GM03348 (cell line): ENCODE measurements at places on chromosomes 5 and 9.
A peak's percentile ranks its signal among the peaks of the same experiment; 100 is the strongest.

DNA sequence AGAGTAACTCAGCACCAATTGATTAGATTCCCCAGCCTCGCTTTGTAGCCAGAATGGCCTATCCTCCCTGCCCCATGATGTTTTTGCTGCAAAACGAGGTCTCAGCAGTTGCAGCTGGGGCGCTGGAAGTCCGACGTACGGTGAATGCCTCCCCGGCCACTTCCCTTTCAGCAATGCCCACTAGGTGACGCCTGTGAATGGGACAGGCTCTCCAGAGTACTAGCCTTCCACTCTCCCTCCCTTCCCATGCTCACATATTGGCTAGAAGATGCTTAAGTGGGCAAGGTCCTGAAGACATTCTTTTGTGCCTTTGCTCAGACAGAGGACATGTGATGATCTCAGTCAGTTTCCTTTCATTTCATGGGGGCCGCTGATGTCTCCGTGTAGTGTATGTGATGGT, 50.8 kb downstream of the DMRT2 start:
- DNase-seq, result peak; percentile 54

DNA sequence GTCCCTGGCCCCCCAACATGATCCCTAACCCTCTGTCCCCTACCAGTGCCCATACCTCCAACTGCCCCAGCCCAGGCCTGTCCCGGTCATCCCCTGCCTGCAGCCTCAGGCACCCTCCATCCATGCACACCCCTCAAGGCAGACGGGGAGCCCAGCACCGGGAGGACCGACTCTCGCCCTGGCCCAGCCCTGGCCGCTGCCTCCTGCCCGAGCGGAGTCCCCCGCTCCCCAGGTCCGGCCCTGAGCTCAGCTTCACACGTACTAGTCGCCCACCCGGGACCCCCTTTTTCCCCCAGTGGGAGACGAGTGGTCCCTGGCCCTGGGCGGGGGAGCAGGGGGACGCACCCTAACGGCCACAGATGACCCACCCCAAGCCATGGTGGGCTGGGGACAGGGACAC, 49.0 kb upstream of the UBAC1 start:
- no peak for DNase-seq

DNA sequence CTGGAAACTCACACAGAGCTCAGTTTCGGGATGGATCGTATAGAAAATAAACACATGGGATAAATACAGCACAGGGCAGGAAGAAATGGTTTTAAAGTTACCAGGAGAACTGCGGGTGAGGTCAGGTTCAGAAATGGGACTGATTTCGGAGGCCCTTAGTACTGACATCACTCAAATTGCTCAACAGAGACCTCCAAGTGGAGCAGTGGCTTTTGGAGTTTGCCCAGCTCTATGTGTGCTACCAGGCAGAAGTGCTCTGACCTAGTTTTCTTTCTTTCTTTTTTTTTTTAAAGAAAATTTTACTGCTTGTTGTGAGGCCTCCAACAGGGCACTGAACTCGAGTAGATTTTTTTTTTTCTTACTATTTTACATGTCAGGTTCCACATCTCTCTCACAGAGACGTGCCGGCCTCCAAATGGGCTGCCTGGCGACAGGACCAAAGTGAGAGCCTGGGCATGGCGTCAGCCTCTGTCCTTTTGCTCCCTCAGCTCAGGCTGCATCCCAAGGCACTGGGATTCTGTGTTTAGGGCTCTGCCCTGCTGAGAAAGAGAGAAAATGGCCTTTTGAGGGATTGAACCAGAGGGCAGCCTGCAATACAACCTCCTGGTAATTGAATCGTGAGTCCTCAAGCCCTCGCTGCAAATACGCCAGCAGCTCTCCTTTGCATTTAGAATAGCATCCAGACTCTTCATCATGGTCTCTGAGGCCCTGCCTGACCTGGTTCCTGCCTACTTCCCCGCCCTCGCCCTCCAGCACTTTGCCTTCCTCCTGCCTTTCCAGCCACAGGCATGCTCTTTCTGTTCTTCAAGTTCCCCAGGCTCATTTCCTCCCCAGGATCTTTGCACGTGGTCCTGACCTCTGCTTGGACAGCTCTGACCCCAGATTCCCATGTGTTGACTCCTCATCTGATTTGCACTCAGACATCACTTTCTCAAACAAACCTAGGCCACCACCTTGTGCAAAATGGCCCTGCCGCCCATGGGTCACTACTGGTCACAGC, 173.5 kb downstream of the FGF1 start:
- peak; percentile 27 for DNase-seq

- DNase-seq, result peak; percentile 27
These were observed 56.1 kb downstream of the ITGA2 start for GRCh38 chr5:53045263-53045662.

GRCh38 chr5:142120247-142120935, 11.8 kb downstream of the NDFIP1 start:
- no peak for DNase-seq

DNA sequence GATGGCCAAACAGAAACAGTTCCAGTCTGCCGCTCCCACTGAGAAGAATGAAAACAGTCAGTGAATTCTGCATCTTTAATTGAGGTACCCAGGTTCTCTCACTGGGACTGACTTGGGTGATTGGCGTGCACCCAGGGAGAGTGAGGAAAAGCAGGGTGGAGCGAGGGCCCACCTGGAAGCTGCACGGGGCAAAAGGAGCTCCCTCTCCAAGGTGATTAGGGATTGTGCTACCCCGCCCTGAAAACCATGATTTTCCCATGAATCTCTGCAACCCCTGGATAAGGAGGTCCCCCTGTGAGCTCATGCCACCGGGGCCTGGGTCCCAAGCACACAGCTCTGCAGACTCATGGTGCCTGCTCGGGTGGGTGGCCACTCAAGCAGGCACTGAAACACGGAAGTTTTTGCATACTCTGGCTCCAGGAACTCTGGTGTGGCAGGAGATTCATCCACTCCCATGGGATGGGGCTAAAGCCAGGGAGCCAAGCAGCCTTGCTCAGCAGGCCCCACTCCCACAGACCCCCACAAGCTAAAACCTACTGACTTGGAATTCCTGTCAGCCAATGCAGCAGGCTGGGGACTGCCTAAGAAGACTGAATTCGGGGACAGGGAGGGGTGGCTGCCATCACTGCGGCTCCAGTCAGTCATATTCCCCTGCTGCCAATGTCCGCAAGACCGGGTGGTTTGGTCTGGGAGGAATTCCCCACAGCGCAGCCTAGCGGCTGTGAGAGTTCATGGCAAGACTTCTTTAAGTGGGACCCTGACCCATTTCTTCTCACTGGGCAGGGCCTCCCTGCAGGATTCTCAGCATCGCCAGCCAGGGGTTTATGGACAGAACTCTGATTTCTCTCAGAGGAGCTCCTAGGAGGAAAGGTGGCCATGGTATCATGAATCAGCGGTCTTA, 652.2 kb upstream of the RGMB start:
- no peak for DNase-seq

GRCh38 chr5:170821257-170821800, 37.8 kb downstream of the GABRP start:
- DNase-seq, result no peak

GRCh38 chr5:98700730-98701129, 72.7 kb upstream of the RGMB start:
- no peak for DNase-seq

GRCh38 chr5:178557416-178557815, 32.8 kb downstream of the COL23A1 start:
- no peak for DNase-seq

DNA sequence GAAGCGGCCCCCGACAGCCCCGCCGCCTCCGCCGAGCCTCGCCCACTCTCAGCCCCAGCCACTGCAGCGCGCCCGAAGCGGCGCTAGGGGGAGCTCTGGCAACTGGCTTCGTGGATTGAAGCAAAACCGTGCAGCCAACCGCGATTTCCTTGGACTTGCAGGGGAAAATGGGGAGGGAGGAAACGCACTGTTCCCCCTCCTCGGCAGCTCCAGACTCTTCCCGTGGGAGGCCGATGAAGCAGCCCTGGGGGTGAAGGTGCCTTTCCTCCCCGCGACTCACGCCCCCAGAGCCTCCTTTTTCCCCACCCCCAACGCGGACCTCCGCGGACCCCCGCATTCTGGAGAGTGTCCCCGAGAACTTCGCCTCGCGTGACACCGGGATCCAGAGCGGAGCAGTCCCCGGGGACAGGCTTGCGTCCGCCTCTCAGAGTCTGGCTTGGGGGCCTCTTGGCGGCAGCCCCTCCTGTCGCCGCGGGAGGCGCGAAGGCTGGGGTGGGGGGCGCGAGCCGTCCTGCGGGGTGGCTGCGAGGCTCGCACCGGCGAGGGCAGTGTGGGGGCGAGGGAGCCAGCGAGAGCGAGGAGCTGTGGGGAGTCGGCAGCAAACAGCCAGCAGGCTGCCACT, 3.8 kb downstream of the IER5L start:
- DNase-seq, result peak; percentile 90

DNA sequence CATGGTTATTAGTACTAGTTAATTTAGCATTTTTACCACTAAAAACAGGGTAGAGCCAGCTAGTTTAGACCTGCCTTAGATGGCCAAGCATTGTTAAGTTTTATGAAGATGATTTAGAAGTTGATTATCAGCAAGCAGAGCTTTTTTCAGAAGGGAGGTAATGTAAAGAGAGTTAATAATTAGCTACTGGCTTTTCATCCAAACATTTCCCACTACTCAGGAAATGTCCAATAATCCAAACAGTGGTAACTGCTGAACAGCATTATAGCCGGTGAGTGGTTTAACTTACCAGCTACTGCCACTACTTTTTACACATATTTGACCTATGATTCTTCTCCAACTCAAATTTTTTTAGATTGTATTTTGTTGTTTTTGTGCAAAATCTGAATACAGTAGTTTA, 1.7 kb downstream of the ITGA1 start:
- no peak for DNase-seq

- DNase-seq, result no peak
These were observed 100.9 kb upstream of the SEMA6A start for GRCh38 chr5:116675626-116675910.

DNA sequence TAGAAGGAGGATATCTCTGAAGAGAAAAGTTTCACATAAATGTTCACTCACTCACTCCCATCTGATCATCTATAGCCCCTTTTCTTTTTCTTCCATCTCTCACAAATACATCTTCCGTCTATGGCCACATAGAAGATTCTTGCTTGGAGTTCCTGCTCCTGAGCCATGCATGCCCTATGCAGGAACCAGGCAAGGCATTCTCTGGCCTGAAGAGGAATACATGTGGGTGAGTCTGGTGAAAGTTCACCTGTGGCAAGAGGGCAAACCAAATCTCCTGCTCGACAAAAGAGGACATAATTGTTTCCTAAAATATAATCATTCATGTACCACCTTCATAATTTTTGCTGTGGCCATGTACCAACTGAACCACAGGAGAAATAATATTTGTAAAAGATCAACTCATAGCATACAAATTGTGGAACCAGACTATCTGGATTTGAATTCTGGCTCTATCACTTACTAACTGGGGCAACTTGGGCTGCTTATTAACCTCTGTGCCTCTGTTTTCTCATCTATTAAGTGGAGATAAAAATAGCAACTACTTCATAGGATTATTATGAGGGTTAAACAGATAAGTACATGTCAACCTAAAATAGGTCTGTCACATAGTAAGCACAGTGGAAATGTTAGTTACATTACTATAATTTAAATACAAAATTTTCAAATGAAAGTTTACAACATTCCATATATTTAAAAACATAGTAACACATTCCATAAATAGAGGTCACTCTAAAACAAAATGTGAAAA, 121.2 kb upstream of the NFIB start:
- DNase-seq, result no peak

DNA sequence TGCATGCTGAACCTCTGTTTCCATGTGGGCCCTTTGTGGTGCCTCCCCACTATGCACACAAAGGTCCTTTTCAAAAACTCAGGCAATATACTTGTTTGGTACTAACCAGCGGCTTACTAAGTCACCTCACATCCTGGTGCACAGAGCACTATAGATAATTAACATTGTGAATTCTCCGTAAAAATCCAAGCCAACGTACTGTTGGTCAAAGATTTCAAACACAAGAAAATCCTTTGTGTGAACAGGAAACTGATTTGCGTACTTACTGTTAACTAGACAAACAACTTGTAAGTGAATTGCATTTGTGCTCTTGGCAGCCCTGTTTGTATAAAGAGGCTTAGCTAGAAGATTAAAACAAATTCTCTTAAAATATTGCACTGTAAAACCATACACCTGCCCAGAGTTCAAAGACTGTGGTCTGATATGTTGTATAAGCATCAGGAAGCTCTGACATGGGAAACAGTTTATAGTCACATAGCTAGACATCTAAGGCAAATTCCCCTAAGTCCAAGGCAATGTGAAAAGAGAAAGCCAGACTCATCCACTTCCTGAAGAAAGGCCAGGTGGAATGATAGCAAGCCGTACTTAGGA, 125.0 kb upstream of the SLC12A2 start:
- DNase-seq, result no peak

- DNase-seq, result no peak
These were observed 95.9 kb downstream of the NLN start for GRCh38 chr5:65817931-65818330.

- no peak for DNase-seq
These were observed 3.1 kb upstream of the HOMER1 start for GRCh38 chr5:79516986-79517385.

GRCh38 chr9:129587487-129588262, 33.2 kb downstream of the C9orf50 start:
- DNase-seq, result no peak

GRCh38 chr5:125413496-125414274, 667.2 kb upstream of the ZNF608 start:
- no peak for DNase-seq

- no peak for DNase-seq
These were observed 2.1 kb downstream of the ZDHHC21 start for GRCh38 chr9:14690948-14691730.
